Stimulated activated memory B cell treated with anti-CD40 and anti-IgM and Interleukin-4, amounts not matched to agents 10 μg/mL and 1 μg/mL and 100 μg/mL, for 72 hours (primary cell): ENCODE measurements at places on chromosomes 12 and 14.
A peak's percentile ranks its signal among the peaks of the same experiment; 100 is the strongest.

DNA sequence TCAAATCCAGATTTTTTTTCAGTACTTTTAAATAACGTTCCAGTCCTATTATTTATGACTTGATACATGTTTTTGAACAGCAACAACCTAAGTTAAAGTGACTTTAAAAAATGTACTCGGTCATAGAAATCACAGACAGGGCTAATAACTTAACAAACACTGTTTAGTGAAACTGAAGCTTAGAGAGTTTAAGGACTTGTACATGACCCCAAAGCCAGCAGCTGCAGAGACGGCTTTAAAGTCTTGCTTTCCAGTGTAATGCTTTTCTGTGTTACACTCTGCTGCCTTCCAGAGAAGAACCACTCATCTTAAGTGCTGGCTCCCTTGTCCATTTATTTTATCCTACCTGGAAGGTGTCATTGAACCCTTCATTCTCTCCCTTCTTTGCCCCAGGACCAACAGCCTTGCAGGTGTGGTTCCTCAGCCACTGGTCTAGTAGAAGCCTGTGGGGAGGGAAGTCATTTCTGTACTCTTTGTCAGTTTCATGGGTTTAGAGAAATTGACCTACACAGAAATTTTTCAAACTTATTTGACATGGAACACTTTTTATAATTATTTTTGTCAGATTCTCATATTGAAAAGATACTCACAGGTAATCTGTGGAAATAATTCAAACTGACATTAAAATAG, 60.9 kb downstream of the NAV3 start:
- ATAC-seq: no peak

GRCh38 chr12:5648692-5649359, 216.9 kb downstream of the NTF3 start:
- ATAC-seq: no peak

- no peak for ATAC-seq
Measured at GRCh38 chr12:109832541-109833306, 474 bp downstream of the TRPV4 start.

GRCh38 chr12:14396071-14396470, 30.6 kb downstream of the ATF7IP start:
- ATAC-seq: no peak

GRCh38 chr14:99511421-99512109, 30.4 kb downstream of the CCNK start:
- no peak for ATAC-seq

DNA sequence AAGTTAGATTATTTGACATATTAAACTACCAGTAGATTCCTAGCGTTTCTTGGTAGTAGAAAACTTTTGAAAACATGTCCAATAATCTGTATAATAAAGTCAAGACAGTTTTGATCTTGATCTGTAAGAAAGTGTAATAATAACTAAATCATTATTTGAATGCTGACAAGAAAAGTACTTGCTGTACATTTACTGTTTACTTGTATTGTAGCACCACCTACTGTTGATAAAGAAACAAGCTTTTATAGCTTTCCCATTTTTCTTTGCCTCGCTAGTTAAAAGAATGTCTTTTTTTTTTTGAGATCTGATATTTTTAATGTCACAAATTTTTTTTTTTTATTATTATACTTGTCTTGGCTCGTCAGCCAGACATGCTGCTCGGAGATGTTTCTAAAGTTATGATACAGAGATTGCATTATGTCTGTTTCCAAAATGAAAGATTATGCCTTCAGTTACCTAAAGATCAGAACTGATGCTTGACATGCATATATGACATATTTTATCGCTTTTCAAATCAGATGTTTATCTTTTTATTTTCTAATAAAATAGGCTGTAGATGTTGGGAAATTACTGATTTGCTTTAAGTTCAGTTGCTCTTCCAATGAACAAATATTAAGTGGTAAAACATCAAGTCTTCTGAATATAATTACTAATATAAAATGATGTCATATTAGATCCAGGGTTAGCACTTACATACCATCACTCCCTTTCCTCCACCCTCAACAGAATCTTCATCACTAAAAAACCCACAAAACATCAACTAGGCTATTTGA, 140.5 kb downstream of the AKAP6 start:
- no peak for ATAC-seq

DNA sequence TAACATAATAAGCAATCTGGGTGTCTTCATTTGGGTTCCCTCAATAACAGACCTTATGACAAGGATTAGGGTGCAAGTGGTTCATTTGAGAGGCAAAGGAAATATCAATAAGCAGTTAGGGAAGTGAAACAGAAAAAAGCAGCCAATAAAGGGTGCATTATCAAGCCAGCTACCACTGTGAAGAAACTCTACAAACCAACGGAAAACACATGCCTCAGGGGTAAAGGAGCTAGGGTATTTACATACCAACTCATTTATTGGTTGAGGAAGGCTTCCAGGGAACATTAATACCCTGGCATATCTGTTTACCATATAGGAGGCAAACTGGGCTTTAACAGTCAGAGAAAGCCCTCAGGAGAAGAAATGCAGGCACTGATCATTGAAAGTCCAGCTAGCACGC, 22.7 kb upstream of the IFNG-AS1 start:
- ATAC-seq: peak; percentile 57

DNA sequence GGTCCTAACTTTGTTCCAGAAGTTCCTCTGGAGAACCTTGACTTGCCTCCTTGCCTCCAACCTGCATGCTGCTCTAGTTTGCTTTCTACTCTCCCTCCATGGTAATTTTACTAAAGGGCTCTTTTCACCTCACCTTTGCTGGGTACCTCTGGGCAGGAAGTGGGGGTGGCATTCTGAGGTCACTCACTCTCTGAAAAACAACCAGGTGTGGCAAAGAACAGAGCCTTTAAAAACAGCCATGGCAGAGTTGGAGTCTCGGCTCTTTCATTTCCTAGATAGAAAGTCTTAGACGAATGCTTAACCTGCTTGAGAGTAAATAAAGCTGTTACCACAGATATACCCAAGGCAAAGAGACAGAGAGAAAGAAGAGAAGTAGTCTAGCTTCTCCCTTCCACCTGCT, 827.9 kb downstream of the BCL11B start:
- no peak for ATAC-seq

DNA sequence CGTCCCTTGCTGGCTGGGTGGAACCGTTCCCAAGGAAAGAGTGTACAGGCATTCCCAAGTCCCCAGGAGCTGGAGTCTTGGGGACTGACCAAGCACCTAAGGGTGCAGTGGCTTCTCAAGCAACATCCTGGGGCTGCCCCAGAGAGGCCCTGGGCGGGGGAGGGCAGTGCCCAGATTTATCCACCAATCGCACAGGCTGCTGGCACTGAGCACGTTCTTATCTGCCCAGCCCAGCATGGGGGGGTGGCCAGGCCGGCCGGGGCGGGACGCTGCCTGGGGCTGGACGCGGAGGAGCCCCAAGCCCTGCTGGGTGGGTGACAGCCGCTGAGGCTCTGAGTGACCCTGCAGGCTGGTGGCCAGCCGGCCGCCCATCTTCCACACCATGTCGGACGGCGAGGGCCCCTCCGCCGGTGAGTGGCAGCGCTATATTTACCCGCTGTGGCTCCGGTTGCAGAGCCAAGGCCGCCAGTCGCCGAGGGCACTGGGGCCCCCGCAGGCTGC, 53.4 kb downstream of the CYP46A1 start:
- ATAC-seq: peak; percentile 13

- no peak for ATAC-seq
Measured at GRCh38 chr12:24906141-24906540, 42.8 kb downstream of the BCAT1 start.

- no peak for ATAC-seq
Measured at GRCh38 chr12:80912901-80913770, 24.6 kb downstream of the LIN7A start.

DNA sequence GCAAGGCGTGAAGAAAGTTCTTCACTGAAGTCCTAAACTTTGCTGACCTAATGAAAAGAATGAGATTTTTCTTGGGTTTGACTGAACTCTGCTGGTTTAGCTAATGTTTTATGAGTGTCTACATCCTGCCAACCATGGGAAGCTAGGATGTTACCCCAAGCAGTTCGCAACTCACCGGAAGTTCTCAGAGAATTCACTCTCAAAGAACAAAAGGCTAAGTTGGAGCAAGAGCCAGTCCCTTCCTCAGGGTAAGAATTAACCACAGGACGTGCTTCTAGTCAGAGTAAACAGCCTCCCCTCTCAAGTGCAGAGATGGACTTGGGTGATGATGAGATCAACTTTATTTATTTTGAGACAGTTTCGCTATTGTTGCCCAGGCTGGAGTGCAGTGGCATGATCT, 37.3 kb downstream of the TCHP start:
- ATAC-seq: no peak

GRCh38 chr14:92103363-92103989, 2.9 kb downstream of the ATXN3 start:
- no peak for ATAC-seq

- no peak for ATAC-seq
Measured at GRCh38 chr12:57782243-57782607, 362 bp upstream of the TSFM start.

- no peak for ATAC-seq
Measured at GRCh38 chr12:21144309-21144708, 13.3 kb downstream of the SLCO1B1 start.

GRCh38 chr12:104207416-104208205, 8.0 kb upstream of the TXNRD1 start:
- ATAC-seq: no peak

- ATAC-seq: no peak
Measured at GRCh38 chr12:5335069-5335468, 96.8 kb upstream of the NTF3 start.

DNA sequence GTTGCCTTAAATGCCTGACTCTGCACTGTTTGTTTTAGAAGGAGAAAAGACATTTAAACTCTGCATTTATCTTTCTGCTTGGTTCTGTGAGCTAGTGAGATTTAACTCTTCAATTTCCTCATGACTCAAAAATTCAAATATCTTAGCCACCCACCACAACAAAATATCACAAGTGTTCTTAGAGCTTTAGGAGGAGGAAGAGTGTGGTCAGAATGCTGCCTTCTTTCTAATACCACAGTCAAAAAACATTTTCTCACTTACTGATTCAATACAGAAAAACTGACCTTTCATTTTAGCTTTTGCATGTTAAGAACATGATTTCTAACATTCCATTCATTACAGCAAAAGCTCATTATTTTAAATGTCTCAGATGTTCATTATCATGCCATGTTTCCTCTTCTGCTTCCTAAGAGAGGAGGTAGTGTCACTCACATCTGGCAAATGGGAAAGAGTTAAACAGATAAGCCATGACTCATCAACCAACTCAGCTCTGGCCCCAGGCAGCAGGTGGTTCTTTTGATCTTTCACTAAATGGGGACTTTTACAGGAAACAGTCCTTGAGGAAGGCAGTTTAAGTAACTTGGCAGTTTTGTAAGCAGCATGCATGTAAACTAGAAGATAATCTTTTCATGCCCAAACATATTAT, 56.4 kb upstream of the RNU6-8 start:
- peak; percentile 64 for ATAC-seq

DNA sequence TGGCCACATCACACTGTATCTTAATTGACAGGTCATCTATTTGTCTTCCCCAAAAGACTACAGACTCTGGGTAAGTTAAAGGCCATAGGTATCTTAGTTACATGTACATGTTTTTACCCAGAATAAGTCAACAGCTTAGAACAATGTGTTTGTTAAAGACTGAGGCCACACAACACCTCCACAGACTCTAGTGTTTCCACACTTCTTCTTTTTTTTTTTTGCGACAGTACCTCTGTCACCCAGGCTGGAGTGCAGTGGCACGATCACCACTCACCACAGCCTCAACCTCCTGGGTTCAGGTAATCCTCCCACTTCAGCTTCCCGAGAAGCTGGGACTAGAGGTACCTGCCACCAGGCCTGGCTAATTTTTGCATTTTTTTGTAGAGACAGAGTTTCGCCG, 1.3 kb downstream of the GPN3 start:
- ATAC-seq: no peak

DNA sequence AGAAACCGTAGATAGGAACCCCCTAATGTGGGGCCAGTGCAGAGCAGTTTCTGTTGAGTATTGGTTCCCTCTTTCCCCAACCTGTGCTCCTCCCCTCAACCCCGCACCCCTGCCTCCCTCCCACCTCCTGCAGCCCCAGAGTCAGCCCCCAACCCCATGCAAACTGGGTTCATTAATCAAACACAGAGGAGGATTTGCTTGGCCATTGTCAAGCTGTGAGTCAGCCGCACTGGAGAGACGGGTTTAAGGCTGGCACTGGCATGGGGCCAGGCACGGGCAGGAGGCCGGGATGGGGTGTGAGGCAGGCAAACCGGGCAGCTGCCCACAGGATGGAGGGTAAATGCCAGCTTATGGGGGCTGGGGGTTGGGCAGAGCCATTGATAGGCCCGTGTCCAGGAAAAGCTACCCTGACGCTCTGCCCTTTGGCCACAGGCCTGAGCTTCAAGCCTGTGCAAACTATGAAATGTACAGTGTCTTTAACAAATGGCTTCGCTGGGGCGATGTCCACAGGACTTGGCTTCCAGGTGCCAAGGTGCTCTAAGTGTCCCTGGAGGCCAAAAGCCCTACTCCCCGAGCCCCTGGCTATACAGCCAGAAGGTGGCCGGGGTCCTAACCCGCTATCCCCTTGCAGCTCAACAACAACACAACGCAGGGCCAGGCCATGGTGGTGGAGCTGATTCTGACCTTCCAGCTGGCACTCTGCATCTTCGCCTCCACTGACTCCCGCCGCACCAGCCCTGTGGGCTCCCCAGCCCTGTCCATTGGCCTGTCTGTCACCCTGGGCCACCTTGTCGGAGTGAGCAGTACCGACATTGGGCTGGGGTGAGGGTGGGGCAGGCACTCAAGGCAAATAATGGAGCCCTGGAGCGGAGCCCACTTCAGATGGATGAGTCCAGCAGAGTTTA, 1.4 kb downstream of the AQP5 start:
- ATAC-seq: no peak

DNA sequence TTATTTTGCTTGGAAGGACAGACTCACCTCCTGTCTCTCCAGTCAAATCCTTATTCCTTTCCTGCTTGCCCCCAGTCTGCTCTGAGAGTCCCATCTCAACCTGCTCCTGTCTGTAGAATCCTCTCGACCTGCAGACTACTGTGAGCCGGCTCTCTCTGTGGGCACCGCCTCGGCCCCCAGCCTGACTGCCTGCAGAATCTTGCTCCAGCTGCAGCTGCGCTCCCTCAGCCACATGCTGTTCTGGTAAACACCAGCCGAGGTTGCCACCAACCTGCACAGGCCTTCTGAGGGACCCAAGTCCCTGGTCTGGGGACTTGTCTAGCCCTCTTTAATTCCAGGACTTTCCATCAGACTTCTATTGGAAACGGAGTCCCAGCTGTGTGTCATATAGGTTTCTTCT, 44.8 kb upstream of the PRMT8 start:
- ATAC-seq: no peak

DNA sequence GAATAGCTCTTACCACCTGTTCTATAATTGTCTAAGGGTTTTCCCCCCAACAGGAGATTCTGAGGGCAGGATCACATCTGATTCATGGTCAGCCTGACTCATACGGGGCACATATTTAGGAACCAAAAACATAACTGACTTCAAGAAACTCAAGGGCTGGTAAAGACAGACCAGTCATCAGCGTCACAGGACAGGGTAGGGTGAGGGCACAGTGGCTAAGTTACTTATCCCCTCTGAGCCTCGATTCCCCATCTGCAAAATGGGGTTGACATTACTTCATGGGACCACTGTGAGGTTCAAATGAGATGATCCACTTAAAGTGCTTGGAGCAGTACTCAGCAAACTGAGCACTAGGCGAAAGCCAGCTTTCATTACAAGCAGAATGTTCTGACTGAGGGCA, 606 bp downstream of the CINP start:
- peak; percentile 90 for ATAC-seq

- no peak for ATAC-seq
Measured at GRCh38 chr12:45336762-45337596, 121.1 kb downstream of the ANO6 start.

GRCh38 chr14:33525626-33526025, 425.2 kb downstream of the EGLN3 start:
- no peak for ATAC-seq

GRCh38 chr14:101583715-101584054, 22.4 kb downstream of the DIO3 start:
- no peak for ATAC-seq
